Stimulated activated CD4-positive, alpha-beta T cell treated with anti-CD3 and anti-CD28 coated beads, Interleukin-12 subunit alpha, Interleukin-12 subunit beta, amount 100 ng/mL, for 48 hours (primary cell): ENCODE measurements at places on chromosomes 12 and 14.

DNA sequence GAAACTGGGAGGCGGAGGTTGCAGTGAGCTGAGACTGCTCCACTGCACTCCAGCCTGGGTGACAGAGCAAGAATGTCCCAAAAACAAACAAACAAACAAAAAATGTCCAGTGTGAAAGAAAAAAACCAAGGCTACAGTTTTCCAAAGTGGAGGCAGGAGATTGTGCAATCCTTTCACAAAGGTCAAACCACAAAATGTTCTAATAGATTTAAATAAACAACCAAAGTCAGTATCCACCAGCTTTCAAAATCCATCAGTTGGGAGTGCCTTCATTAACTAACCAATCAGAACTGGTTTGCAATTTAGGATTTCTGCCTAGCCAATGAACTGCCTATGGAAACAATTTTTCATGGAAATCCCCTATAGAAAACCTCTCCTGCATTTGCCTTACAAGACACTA, 52.3 kb upstream of the TRIM9 start:
- DNase-seq: no peak

DNA sequence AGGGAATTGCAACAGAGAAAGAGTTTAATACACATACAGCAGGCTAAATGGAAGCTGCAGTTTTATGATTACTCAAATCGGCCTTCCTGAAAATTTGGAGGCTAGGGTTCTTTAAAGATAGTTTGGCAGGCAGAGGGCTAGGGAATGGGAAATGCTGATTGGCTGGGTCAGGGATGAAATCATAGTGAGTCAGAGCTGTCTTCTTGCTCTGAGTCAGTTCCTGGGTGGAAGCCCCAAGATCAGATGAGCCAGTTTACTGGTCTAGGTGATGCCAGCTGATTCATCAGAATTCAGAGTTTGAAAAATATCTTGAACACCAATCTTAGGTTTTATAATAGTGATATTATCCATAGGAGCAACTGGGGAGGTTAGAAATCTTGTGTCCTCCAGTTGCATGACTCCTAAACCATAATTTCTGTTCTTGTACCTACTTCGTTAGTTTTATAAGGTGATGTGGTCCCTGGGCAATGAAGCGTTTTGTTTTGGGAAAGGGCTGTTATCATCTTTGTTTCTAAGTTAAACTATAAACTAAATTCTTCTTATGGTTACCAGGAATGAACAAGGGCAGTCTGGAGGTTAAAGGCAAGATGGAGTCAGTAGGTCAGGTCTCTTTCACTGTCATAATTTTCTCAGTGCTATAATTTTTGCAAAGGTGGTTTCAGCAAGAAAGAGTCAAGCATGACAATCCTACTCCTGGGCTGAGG, 257.8 kb upstream of the CCDC196 start:
- peak; percentile 32 for DNase-seq

- peak; percentile 53 for DNase-seq
Observed at GRCh38 chr14:91177073-91178034, 63.5 kb downstream of the DGLUCY start.

GRCh38 chr14:36129181-36129580, 47.3 kb downstream of the PTCSC3 start:
- DNase-seq: no peak

GRCh38 chr14:25041898-25042297, 8.0 kb downstream of the STXBP6 start:
- no peak for DNase-seq

- no peak for DNase-seq
Observed at GRCh38 chr12:105343836-105344235, 13.3 kb downstream of the C12orf75 start.

DNA sequence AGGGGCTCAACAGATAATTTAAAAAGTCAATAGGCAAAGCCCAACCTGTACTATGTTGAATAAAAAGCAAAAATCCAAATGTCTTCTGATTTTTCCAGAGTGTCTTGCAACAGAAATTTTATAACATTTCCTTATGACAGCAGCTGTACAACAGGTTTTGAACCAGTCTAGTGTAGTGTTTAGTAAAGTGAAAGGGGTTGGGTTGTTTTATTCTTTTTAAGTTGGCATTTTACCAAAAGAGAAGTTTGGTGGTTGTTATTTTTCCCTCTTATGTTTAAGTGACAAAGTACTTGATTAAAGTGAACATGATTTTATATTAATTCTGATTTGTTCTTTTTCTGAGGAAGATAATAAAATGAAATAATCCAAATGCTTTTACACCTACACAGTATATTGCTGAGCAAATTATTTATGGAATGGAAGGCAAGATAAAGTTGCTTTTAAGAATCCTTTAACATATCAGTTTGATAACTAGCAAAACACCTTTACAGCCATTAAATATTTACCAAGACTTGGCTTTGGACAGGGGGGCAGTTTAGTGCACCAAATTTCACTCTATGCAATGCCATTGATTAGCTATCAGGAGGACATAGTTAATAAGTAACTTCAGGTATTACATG, 128.9 kb downstream of the FOXA1 start:
- DNase-seq: no peak

GRCh38 chr12:114384739-114385138, 21.2 kb downstream of the TBX5 start:
- no peak for DNase-seq

- no peak for DNase-seq
Observed at GRCh38 chr12:28443337-28443736, 253.1 kb downstream of the CCDC91 start.

GRCh38 chr12:114119316-114119715, 153.2 kb upstream of the RBM19 start:
- DNase-seq: no peak

GRCh38 chr12:89245090-89245489, 107.2 kb downstream of the DUSP6 start:
- no peak for DNase-seq
